GM06990 (cell line): ENCODE measurements at places on chromosomes 4 and X.

DNA sequence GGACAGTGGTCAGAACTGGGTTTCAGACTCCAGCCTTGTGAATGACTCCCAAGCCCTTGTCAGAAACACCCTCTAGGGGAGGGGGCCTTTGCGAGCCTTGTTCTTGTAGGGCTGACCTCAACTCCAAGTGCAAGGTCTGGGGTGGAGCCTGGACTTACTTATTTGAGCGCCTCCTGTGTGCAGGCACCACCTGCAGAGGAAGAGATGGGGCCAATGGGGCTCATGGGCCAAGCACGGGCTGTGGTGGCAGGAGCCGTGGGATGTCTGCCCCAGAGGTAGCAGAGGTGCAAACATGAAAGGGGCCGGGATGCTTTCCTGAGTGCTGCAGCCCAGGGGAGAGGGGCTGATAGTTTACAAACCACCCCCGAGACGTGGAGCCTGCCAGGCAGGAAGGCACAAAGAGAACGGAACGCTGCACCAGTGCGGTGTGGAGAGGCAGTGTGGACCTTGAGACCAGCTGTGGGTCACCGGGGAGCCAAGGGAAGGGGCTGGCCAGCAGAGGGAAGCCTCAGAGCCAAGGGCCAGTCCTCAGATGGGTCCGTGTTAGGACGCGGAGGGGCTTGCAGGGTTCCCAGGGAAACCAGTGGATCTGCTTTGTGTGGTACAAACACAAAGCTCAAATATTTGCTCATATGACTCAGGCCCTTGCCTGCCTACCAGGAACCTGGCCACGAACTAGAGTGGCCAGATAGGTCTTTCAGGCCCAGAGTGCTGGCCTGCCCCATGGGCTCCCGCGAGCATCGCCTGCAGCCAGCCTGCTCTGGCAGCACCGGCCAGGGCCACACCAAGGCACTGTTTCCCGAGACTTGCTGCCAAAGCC lies 8.7 kb upstream of the TADA2B start:
- no peak for DNase-seq

DNA sequence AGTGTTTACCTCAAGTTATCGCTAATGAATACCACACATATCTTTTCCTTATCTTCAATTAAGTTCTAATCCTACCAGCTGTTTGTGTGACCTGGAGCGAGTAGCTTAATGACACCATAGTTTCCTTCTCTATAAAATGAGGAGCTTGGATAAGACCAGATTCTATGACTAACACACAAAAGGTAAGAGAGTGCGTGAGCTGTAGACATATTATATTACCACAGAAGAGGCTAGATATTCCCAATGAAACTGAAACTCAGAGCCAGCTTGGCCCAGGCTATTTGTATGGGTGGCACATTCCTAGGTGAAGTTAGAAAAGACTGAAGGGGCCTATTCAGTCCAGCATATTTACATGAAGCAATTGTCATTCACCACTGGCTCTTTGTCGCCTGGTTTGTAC lies 30.2 kb downstream of the ASB5 start:
- DNase-seq: no peak

DNA sequence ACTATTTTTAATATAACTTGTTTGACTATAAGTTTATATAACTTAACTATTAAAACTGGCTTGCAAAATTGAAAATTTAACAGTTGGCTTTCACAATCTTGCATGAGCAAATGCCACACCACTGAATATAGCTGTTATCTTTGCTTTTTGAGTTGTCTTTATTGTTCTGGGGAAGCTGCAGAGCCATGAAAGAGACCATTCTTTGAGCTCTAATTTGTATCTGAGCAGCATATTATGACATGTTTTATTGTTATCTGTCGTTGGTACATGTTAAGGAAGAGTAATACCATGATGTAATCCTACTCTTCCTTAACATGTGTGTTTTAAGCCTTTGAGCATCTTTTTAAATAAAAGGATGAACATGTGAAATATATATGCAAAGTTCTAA lies 97.1 kb upstream of the ANK2 start:
- DNase-seq: no peak

DNA sequence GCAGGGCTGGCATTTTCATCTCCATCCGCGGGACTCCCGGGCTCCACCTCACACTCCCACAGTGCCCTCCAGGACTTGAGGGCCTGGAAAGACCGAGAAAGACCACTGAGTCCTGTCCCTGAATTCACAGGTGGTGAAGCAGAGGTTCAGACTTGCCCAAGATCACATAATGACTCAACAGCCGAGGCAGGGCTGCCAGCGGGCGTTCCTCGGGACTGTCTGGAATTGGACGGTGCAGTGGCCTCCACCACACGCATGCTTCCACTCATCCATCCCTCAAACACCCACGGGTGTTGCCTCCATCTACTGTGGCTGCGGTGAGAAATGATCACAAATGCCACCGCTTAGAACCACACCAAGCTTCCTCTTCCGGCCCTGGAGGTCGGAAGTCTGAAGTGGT lies 6.9 kb upstream of the ADRA2C start:
- no peak for DNase-seq

DNA sequence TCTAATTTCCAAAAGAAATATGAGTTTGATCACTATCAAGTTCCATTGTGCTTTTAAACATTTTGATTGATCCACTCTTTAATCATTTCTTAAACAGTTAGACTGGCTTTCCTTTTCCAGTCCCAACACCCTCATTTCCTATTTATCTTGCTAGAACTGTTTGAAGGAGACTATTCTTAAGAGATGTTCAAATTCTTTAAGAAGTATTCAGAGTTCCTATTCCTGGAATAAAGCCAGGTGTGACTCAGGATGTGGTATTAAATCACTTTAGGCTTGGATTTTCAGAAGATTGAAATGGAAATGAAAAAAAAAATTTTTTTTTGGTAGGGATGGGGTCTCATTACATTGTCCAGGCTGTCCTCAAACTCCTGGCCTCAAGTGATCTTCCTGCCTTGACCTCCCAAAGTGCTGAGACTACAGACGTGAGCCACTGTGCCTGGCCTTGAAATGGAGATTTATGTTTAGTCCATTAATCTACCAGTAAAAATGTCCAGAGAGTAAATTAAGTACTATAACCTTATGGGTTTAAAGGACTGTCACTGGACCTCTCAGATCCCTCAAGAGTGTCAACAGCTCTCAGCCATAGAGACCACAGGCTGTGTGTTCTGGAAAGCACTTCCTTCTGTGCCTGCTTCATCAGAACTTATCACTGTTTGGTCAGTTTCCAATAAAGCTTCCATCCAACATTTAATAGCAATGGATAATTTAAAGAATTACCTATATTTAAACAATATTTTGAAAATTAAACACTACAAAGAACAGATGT lies 90.7 kb downstream of the CDS1 start:
- DNase-seq: no peak

GRCh38 chr4:74539044-74539790 lies 94.3 kb downstream of the AREG start:
- no peak for DNase-seq

GRCh38 chr4:147182041-147182440 lies 236.4 kb upstream of the TTC29 start:
- DNase-seq: no peak

- DNase-seq: no peak
These were observed 10.1 kb downstream of the WDR1 start for GRCh38 chr4:10106421-10107039.

GRCh38 chr4:94831607-94832006 lies 73.9 kb downstream of the BMPR1B start:
- no peak for DNase-seq

GRCh38 chr4:149521611-149522425 lies 293.8 kb downstream of the IQCM start:
- no peak for DNase-seq

DNA sequence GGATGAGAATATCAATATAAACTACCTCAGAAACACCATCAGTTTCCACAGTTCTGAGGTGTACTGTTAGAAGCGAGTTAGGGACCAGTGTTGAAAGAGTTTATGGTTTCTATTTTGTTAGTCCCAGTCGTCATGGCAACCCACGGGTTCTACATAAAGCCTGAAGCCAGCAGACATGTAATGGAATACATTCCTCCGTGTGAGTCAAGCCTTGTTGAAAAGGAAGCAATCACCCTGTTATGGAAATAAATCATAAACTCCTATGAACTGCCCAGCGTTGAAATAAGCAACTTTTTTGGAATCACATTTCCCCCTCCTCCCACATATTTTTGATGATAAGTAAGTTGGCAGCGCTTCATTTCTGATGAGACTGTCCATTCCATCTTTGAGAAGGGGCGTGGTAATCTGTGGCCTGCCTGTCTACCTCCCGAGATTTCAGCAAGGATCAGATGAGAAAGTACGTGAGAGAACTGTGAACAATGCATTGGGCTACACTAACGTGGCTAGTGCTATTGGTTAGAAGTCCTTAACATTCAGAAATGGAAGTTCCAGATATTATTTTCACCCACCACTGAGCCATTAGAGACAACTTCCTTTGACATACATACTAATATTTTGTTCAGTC lies 40.4 kb upstream of the PDHA1 start:
- no peak for DNase-seq

GRCh38 chrX:121103381-121103780 lies 56.0 kb downstream of the GLUD2 start:
- no peak for DNase-seq

DNA sequence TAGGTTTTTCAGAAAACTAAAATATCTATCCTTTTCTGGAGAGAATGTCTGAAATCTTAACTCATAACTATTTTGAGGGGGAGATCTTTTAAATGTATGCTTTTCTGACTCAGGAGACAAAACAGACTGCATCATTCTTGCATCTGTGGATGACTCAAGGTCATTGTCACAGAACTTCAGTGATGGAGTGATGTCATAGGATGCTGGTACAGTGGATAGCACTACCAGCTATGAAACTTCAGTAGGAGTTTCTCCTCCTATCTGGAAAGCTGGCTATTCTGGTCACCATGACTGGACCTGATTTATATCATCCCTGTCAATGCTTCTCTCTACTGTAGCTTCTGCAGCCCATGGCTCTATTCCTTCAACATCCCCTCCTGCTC lies 50.3 kb downstream of the PARM1 start:
- DNase-seq: no peak

GRCh38 chr4:10161840-10162239 lies 45.2 kb upstream of the WDR1 start:
- no peak for DNase-seq

- DNase-seq: no peak
These were observed 157.0 kb downstream of the PCDH18 start for GRCh38 chr4:137375111-137375850.

DNA sequence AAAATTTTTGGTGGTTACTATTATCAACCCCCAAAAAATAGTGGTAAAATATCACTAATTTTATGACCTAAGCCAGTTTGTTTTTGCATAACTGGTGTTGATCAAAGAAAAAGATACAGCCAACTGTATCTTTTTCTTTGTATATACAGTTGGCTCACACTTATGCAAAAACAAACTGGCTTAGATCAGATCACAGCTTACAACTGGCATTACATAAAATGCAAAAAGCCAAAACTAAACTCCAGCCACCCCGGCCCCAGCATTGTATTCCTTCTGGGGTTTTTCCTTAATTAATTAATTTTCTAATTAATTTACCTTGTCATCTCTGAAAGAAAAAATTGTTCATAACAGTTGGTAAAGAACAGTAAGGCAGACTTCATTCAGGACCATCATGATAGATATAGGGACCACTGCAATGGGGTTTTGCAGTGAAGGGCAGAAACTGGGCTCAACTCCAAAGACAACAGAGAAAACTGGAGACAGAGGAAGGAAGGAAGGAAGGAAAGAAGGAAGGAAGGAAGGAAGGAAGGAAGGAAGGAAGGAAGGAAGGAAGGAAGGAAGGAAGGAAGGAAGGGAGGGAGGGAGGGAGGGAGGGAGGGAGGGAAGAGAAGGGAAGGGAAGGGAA lies 202.1 kb downstream of the HNRNPD start:
- no peak for DNase-seq

DNA sequence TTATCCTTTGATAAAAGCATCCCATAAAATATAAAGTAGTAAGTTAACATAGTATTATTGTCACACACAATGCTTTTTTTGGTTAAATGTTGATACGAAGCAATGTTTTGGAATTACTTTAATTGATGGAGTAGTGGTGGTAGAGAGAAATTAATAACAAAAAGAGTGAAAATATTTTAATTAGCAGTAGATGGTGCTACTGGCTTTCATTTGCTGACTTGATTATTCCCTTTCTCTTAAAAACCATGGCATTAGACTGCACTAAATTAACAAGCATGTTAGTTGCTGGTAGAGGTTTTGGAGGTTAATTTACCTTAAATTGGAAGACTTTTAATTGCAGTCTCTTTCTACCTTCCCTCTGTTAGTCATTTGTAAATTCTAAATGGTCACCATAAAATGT lies 8.9 kb upstream of the DCK start:
- no peak for DNase-seq

- no peak for DNase-seq
These were observed 1.0 kb upstream of the DAPP1 start for GRCh38 chr4:99815597-99816011.

DNA sequence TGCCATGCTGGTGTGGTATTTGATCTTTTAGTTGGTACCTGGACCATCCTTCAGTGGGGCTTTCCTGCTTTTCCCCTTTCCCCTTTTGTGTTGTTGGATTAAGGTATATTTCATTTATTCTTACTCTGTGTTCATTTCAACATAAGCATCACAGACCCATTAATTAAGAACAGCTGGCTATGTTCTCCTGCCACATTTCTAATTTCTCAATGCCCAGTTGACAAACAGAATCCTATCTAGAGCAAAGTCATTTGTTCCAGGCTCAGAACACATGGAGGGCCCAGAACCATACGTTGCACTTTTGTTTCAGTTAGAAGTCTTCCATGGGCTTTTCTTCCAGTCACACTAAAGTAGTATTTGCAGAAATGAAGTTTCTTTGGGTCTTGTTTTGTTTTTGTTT lies 46.1 kb upstream of the EOLA2 start:
- DNase-seq: no peak

GRCh38 chr4:152464030-152464823 lies 71.7 kb downstream of the FBXW7 start:
- no peak for DNase-seq

- DNase-seq: no peak
These were observed 7.4 kb upstream of the MGST2 start for GRCh38 chr4:139658185-139658584.

DNA sequence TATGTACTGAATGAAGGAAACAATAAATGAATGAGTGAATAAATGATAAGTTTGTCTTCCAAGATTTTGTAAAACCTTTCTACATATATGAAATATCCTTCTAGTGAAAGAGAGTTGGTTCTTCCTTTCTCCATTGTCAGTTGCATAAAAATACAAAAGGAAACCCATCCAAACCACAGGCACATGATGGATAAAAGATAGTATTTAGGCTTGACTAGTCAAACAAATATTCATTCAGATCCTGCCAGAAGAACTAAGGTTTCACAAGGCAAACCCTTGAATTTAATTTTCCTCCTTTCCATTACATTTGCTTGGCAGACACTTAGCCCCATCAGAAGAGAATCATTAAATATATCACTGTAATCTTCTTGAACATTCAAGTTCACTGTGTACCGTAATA lies 208.4 kb downstream of the COL25A1 start:
- no peak for DNase-seq
